ENCODE measurements at places on chromosomes 3 and 15.

DNA sequence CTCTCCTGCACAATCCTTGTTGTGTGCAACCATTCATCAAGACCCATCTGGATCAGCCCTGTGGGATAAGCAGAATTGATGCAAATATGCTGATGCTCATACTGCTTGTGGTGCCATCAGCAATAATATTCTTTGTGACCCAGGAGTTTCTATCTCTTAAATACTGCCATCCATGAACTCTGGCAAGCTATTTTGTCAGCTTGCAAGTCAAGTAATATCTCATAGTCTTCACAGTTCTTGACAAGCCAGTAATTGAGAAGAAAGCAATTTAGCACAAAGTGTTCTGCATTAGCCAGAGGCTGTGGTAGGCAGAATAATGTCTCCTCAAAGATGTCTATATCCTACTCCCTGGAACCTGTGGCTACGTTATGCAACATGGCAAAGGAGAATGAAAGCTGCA, 49.0 kb downstream of the SPATA16 start:
- no peak for DNase-seq

- no peak for DNase-seq
Observed at GRCh38 chr15:37893309-37893708, 41.1 kb upstream of the TMCO5A start.

DNA sequence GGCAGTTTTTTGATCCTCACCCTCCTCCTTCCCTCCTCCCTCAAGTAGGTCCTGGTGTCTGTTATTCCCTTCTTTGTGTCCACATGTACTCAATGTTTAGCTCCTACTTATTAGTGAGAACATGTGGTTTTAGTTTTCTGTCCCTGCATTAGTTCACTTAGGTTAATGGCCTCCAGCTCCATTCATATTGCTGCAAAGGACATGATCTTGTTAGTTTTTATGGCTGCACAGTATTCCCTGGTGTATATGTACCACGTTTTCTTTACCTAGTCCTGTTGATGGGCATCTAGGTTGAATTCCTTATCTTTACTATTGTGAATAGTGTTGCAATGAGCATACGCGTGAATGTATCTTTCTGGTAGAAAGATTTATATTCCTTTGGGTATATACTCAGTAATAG, 61.7 kb upstream of the FGF7 start:
- DNase-seq: no peak

DNA sequence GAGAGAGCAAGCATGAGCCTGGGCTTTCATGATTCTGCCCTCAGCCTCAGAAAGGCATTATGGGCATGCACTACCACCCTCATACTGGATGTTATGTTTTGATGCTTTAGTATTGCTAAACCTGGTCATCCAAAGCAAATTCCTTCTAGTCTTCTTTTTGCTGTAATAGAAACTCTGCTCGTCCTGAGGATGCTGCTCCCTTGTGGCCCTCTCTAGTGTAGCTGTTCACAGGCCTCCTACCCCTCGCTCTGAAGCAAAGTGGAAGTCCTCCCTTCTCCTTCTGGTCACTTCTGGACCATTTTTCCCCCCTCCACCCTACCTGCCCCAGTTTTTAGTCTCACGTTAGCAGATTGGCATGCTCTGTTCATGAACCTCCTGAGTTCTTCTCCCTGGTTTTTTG, 22.9 kb upstream of the CCNL1 start:
- DNase-seq: no peak

All from stimulated activated CD4-positive, alpha-beta T cell treated with anti-CD3 and anti-CD28 coated beads, Interleukin-1b, Interleukin-23, amount 100 ng/mL, for 1 hour (primary cell).